ENCODE measurements at places on chromosomes 6 and 20. TPM values are rescaled to one million over a fixed set of nuclear protein-coding genes. Genes with fewer than 3 reads are reported as not detected.

Gene NT5E
- total RNA-seq: 4.3 TPM

DNA sequence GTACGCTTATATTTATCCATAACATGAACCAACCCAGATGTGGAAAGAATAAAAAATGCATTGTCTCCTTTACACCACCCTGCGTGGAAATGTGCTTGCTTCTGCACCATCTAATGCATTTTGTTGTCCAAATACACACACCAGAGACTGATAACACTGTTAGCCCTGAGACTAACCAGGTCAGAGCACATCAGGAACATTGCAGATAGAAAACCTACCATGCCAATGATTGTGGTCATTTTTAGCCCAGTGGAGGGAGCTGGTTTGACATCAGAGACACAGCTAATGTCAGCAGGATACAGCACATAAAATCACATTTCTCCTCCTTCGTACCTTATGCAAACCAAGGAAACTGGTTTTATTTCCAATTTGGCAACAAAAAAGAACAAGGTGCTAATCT is 528.7 kb downstream of the DOK5 start:
- no peak overlapping the region for H3K4me3 ChIP-seq
- H3K27ac ChIP-seq: no peak overlapping the region
- no peaks in the 10 kb centered on the region for H3K4me1 ChIP-seq
- H3K36me3 ChIP-seq: no peaks in the 10 kb centered on the region

DNA sequence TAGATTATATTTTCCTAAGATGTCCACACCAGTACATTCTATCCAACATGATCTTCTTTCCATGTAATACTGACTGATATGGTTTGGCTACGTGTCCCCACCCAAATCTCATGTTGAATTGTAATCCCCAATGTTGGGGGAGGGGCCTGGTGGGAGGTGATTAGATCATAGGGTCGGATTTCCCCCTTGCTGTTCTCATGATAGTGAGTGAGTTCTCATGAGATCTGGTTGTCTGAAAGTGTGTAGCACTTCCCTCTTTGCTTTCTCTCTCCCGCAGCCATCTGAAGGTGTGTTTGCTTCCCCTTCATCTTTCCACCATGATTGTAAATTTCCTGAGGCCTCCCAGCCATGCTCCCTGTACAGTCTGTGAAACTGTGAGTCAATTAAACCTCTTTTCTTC is 12.2 kb upstream of the HBS1L start:
- no peak for DNase-seq
- no peak overlapping the region for H3K4me3 ChIP-seq
- H3K36me3 ChIP-seq: no peaks in the 10 kb centered on the region
- no peak overlapping the region for H3K27ac ChIP-seq
- H3K27me3 ChIP-seq: no peaks in the 10 kb centered on the region

Gene OSER1
- total RNA-seq: 98.3 TPM

DNA sequence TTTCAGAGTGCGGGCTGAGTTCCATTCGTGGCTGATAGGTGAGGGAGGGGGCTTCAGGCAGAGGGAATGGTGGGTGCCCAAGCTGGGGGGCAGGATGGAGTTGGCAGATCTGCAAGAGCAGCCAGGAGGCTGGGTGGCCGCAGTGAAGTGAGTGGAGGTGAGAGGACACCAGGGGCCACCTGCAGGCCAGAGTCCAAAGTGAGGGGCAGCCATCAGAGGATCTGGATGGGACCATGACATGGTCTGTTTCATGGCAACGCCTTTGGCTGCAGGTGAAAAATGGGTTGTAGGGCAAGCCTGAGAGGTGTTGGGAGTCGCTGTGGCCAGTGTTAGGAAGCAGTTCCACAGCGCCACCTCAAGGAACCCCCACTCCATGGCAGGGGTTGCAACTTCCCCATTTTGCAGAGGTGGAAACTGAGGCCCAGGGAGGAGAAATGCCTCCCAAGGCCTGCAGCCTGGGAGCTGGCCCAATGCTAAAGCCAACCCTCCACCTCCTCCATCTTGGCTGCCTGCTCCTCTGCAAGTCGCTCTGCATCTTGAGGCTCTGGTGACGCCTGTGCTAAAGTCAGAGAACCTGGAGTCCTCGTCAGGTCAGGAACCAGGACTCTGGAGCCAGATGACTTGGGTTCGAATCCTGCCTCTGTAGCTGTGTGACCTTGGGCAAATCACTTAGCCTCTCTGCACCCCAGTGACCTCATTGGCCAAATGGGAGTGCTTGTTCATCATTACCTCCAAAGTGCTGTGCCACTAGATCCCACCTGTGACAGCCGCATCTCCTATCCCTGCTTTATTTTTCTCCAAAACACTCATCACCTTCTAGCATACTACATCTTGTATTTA is 153.8 kb downstream of the CEBPB start:
- H3K4me3 ChIP-seq: no peak overlapping the region
- no peak for DNase-seq
- peaks cover 23% of the 10 kb centered on the region for H3K4me1 ChIP-seq
- H3K27ac ChIP-seq: no peak overlapping the region

Gene EMILIN3
- 0.20 TPM for total RNA-seq
